ENCODE measurements at places on chromosomes 5 and 9.

- DNase-seq, result no peak
Measured at GRCh38 chr5:372556-372995, 51.1 kb downstream of the AHRR start.

- no peak for DNase-seq
Measured at GRCh38 chr5:134091626-134092121, 22.8 kb upstream of the TCF7 start.

DNA sequence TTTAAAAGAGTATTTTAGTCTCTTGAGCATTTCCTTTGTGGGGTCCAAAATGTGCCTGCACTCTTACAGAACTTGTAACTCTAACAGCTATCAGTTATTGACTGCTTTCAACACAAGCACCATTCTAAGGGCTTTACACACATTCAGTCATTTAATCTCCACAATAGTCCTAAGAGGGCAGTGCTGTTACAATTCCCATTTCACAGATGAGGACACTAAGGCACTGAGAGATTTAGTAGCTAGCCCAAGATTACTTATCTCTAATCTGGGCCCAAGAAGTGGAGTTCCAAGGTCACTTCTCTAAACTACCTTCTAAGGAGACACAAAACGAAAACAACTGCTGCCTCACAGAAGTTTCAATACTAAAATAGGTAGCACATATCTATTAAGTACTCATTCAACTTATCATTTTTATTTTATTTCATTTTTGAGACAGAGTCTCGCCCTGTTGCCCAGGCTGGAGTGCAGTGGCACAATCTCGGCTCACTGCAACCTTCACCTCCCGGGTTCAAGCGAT is 275.2 kb downstream of the CWC27 start:
- DNase-seq, result no peak

GRCh38 chr9:37437621-37438020 is 15.1 kb downstream of the GRHPR start:
- no peak for DNase-seq

- DNase-seq, result no peak
Measured at GRCh38 chr5:60698336-60698735, 1.6 kb downstream of the DEPDC1B start.

Data from CD8-positive, alpha-beta memory T cell (primary cell).